ENCODE measurements at places on chromosomes 7 and 10. TPM values are rescaled to one million over a fixed set of nuclear protein-coding genes. Genes with fewer than 3 reads are reported as not detected.

- DNase-seq, result no peak
Measured at GRCh38 chr7:31478721-31479120, 35.2 kb upstream of the ITPRID1 start.

GRCh38 chr10:5413012-5413938, 918 bp downstream of the NET1 start:
- no peak for DNase-seq

The LRRTM3 gene
- total RNA-seq, result not detected

GRCh38 chr10:59601985-59602384, 107.7 kb downstream of the SLC16A9 start:
- no peak for DNase-seq

- no peak for DNase-seq
Measured at GRCh38 chr7:22920672-22921071, 93.3 kb downstream of the HYCC1 start.

DNA sequence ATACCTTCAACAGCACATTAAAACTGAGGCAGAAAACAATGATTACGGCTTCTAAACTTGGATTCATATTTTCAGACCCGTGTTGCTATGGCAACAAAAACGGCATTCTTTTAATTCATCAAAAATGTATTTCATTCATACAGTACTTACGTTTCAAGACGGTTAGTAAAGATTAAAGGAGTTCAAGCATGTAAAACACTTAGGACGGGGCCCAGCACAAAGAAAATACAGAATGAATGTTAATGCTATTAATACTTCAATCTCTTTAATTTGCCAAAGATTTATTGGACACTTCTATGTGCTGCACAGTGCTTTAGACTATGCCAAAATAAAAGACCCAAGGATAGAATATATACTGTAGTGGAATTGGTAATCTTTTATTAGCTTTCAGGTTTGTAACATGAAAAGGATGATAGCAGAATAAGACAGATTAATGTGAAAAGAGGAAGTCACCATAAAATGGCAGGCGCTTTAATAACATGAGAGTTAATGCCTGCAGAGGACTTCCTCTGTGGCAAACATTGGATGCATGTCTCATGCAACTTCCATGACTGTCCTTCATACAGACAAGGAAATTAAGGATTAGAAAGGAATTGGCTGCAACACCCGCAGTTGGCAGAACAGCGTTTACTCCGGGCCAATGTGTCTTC, 201.6 kb upstream of the KLF6 start:
- no peak for DNase-seq
